Neural crest cell (in vitro differentiated cells): ENCODE measurements at places on chromosomes 4 and X.
A peak's percentile ranks its signal among the peaks of the same experiment; 100 is the strongest.

GRCh38 chrX:35826503-35826902, 28.4 kb downstream of the MAGEB16 start:
- DNase-seq, result no peak
- H3K27me3 ChIP-seq, result no peaks in the 10 kb centered on the region
- peaks cover 2% of the 10 kb centered on the region for H3K36me3 ChIP-seq
- no peak overlapping the region for H3K27ac ChIP-seq
- no peaks in the 10 kb centered on the region for H3K4me1 ChIP-seq
- no peak overlapping the region for H3K4me3 ChIP-seq

GRCh38 chr4:16967722-16968121, 69.3 kb upstream of the LDB2 start:
- peaks cover 4% of the 10 kb centered on the region for H3K4me1 ChIP-seq
- no peaks in the 10 kb centered on the region for H3K36me3 ChIP-seq
- DNase-seq, result no peak
- no peaks in the 10 kb centered on the region for H3K27me3 ChIP-seq
- no peak overlapping the region for H3K4me3 ChIP-seq
- H3K27ac ChIP-seq, result peak overlapping the region; percentile 45

DNA sequence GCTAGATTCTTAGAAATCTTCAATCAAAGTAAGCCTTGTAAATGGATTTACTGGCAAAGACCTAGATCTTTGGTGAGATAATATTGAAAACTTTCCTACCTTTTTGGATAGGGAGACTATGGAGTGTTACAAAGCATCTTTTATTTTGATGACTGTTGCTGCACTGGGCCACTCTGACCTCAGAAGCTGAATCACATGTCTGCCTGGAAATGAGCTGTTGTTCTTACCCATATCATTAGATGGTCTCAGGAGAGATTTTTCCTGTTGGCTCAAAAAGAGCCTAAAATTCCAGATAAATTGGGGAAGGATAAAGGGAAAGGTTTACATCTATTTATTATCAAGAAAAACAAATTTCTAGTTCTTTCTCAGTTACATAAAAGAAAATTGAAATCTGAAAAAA, 127.5 kb upstream of the BMP3 start:
- peaks cover 5% of the 10 kb centered on the region for H3K36me3 ChIP-seq
- DNase-seq, result no peak
- no peaks in the 10 kb centered on the region for H3K4me1 ChIP-seq
- H3K27me3 ChIP-seq, result peaks cover 12% of the 10 kb centered on the region
- no peak overlapping the region for H3K27ac ChIP-seq

GRCh38 chrX:132953354-132953753, 5.1 kb downstream of the HS6ST2 start:
- H3K4me3 ChIP-seq, result no peak overlapping the region
- H3K36me3 ChIP-seq, result no peaks in the 10 kb centered on the region
- peaks cover 35% of the 10 kb centered on the region for H3K27me3 ChIP-seq
- no peak for DNase-seq
- peaks cover 16% of the 10 kb centered on the region for H3K4me1 ChIP-seq

GRCh38 chrX:115499112-115499805, 61.7 kb upstream of the PLS3 start:
- DNase-seq, result no peak
- no peaks in the 10 kb centered on the region for H3K27me3 ChIP-seq
- H3K36me3 ChIP-seq, result no peaks in the 10 kb centered on the region
- peak overlapping the region; percentile 1 for H3K27ac ChIP-seq
- H3K4me3 ChIP-seq, result no peak overlapping the region

DNA sequence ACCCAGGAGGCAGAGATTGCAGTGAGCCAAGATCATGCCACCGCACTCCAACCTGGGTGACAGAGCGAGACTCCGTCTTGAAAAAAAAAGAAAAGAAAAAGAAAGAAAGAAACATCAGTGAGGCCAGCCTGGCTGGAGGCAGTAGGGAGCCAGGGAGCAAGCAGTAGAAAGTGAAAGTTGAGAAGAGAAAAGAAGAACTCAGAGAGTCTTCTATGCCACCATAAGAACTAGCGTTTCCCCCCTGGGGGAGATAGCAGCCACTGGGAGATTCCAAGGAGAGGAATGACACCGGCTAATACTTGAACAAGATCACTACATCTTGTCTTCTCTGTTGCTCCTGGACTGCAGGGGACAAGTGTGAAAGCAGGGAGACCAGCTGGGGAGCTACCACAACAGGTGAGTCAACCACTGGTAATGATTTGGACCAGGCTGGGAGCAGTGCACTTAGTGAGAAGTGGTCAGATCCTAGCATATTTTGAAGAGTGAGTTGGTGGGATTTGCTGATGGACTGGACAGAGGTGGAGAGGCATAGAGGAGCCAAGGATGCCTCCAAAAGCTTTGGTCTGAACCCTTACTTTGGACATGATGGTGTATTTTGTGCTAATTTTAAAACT, 33.4 kb downstream of the SLC2A9 start:
- no peak overlapping the region for H3K4me3 ChIP-seq
- H3K4me1 ChIP-seq, result no peaks in the 10 kb centered on the region
- no peaks in the 10 kb centered on the region for H3K36me3 ChIP-seq
- no peak for DNase-seq
- H3K27me3 ChIP-seq, result no peaks in the 10 kb centered on the region

GRCh38 chr4:67436742-67437141, 108.6 kb downstream of the CENPC start:
- no peak overlapping the region for H3K4me3 ChIP-seq
- no peaks in the 10 kb centered on the region for H3K27me3 ChIP-seq
- H3K4me1 ChIP-seq, result peaks cover 42% of the 10 kb centered on the region
- peaks cover 34% of the 10 kb centered on the region for H3K36me3 ChIP-seq
- DNase-seq, result no peak

- H3K4me1 ChIP-seq, result peaks cover 7% of the 10 kb centered on the region
- no peak for DNase-seq
- H3K4me3 ChIP-seq, result no peak overlapping the region
- no peak overlapping the region for H3K27ac ChIP-seq
- H3K27me3 ChIP-seq, result no peaks in the 10 kb centered on the region
These were observed 29.1 kb downstream of the TBL1X start for GRCh38 chrX:9493936-9494335.

DNA sequence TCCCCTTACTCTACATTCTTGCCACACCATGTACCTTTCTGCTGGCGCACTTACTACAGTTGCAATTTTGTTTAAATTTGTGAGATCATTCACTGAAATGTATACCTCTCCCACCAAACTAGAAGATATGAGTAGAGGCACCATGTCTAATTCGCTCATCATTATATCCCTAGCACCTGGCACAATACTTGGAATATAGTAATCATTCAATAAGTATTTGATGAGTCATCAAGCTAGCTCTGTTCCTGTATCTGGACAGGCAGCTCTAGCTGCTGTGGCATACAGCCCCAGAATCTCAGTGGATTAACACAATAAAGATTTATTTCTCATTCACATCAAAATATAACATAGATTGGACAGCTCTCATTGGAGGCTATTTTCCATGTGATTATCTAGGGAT, 245.9 kb downstream of the IDS start:
- H3K27me3 ChIP-seq, result no peaks in the 10 kb centered on the region
- H3K4me1 ChIP-seq, result no peaks in the 10 kb centered on the region
- H3K36me3 ChIP-seq, result no peaks in the 10 kb centered on the region

DNA sequence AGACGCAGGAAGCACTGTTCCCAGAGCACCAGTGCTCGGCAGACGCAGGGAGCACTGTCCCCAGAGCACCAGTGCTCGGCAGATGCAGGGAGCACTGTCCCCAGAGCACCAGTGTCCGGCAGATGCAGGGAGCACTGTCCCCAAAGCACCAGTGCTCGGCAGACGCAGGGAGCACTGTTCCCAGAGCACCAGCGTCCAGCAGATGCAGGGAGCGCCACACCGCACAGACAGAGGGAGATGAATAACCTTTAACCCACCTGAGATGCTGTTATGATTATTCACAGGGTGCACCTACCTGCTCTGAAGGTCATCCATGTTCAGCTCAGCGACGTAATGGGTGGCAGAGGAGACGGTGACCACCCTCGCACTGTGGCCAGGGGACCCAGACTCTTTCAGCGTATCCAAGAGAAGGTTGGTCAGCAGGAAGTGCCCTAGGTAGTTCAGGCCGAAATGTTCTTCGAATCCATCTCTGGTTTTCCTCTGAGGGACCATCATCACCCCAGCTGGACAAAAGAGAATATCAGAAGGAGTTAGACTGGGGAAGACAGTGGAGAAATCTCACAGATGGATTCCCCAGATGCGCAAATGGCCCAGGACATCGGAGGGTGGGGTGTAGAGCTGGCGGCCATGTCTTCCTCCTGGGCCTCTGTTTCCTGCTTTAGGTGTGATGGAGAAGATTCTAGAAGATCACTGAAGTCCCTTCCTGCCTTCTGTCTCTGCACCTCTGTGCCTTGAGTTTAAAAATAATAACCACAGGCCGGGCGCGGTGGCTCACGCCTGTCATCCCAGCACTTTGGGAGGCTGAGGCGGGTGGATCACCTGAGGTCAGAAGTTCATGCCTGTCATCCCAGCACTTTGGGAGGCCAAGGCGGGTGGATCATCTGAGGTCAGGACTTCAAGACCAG, 234.1 kb downstream of the DHRSX start:
- H3K4me3 ChIP-seq, result no peak overlapping the region
- peaks cover 8% of the 10 kb centered on the region for H3K36me3 ChIP-seq
- H3K27ac ChIP-seq, result no peak overlapping the region
- no peak for DNase-seq
- H3K27me3 ChIP-seq, result no peaks in the 10 kb centered on the region

DNA sequence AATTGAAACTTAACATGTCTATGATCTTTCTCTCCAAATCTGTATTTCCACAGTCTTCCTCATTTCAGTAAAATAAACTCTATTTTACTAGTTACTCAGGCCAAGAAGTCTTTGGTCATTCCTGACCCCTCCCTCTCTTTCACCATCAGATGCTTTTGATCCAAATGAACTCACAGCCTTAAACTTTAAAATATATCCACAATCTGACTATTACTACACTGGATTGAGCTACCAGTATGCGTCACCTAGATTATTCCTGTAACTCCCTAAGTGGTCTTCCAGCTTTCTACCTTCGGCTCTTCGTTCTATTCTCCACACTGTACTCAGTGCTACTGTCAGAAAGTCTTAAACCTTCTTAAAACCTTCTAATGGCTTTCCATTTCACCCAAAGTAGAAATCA, 195.1 kb downstream of the FBXW7 start:
- H3K4me3 ChIP-seq, result no peak overlapping the region
- H3K36me3 ChIP-seq, result peaks cover 17% of the 10 kb centered on the region
- DNase-seq, result no peak
- no peaks in the 10 kb centered on the region for H3K27me3 ChIP-seq
- no peak overlapping the region for H3K27ac ChIP-seq

DNA sequence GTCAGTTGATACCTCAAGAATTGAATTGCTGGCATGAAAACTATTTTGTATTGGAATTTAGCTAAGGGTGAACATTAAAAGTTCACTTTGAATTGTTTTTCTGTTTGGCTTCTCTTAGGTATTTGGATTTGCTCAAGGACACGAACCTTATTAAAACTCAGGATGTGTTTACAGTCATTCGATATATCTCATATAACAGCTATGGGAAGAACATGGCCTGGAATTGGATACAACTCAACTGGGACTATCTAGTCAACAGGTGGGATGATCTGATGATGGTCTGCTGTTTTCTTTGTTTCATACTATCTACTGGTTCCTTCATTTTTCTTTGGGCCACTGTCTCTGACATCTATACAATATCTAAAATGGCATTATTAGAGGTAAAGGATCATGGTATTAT, 69.7 kb downstream of the PITX2 start:
- peaks cover 4% of the 10 kb centered on the region for H3K36me3 ChIP-seq
- no peak for DNase-seq
- no peaks in the 10 kb centered on the region for H3K4me1 ChIP-seq
- H3K27ac ChIP-seq, result no peak overlapping the region

DNA sequence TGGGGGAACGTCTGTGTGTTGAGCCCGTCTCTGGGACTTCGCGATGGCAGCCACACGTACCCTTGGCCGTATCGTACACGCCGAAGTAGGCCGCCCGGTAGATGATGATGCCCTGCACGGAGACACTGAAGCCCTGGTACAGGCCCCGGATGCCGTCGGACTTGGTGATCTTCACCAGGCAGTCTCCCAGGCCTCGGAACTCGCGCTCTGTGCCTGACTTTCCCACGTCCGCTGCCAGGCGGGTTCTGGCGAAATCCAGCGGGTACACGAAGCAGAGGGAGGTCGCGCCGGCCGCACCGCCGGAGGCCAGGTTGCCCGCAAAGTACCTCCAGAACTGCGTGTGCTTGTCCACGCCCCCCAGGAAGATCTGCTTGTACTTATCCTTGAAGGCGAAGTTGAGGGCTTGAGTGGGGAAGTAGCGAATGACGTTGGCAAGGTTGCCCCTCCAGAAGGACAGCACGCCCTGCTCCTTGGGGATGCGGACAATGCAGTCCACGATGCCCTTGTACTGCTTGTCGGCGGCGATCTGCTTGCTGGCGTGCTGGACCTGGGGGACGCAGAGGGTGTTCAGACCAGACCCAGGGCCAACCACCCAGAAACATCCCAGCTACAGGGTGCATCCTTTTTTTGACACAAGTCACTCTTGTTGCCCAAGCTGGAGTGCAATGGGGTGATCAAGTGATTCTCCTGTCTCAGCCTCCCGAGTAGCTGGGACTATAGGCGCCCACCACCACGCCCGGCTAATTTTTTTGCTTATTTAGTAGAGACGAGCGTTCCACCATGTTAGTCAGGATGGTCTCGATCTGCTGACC, 2.5 kb downstream of the SLC25A6 start:
- peaks cover 34% of the 10 kb centered on the region for H3K36me3 ChIP-seq
- DNase-seq, result no peak
- H3K27ac ChIP-seq, result no peak overlapping the region
- H3K27me3 ChIP-seq, result peaks cover 3% of the 10 kb centered on the region

GRCh38 chrX:33273535-33273934, 62.2 kb upstream of the DMD start:
- H3K4me3 ChIP-seq, result no peak overlapping the region
- no peaks in the 10 kb centered on the region for H3K27me3 ChIP-seq

- no peaks in the 10 kb centered on the region for H3K27me3 ChIP-seq
- H3K36me3 ChIP-seq, result no peaks in the 10 kb centered on the region
- peaks cover 5% of the 10 kb centered on the region for H3K4me1 ChIP-seq
- H3K4me3 ChIP-seq, result no peak overlapping the region
- H3K27ac ChIP-seq, result no peak overlapping the region
These were observed 21.4 kb upstream of the NOX1 start for GRCh38 chrX:100895365-100896075.

DNA sequence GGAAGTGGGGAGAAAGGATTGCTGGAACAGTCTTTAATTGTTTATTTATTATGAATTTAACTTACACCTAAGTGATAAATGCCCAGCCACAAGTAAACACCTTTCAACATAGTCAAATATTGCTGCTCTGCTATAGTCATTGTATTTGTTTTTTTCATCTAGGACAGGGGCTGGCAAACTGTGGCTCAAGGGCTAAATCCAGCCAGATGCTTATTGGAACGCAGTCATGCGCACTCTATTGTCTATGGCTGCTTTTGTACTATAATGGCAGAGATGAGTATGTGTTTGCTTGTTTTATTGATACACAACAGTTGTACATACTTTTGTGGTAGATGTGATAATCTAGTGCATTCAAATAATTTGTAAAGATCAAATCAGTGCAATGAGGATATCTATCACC, 95.3 kb downstream of the ZAR1 start:
- H3K4me1 ChIP-seq, result no peaks in the 10 kb centered on the region
- no peak for DNase-seq
- peaks cover 12% of the 10 kb centered on the region for H3K36me3 ChIP-seq
- no peak overlapping the region for H3K27ac ChIP-seq
- no peaks in the 10 kb centered on the region for H3K27me3 ChIP-seq

- H3K4me3 ChIP-seq, result peak overlapping the region; percentile 99
- peaks cover 25% of the 10 kb centered on the region for H3K4me1 ChIP-seq
- H3K27ac ChIP-seq, result peak overlapping the region; percentile 98
- DNase-seq, result no peak
- no peaks in the 10 kb centered on the region for H3K27me3 ChIP-seq
- H3K36me3 ChIP-seq, result no peaks in the 10 kb centered on the region
These were observed 1.7 kb upstream of the CNOT6L start for GRCh38 chr4:77820649-77821561.
